ENCODE measurements at places on chromosomes 16 and 17.
A peak's percentile ranks its signal among the peaks of the same experiment; 100 is the strongest.

DNA sequence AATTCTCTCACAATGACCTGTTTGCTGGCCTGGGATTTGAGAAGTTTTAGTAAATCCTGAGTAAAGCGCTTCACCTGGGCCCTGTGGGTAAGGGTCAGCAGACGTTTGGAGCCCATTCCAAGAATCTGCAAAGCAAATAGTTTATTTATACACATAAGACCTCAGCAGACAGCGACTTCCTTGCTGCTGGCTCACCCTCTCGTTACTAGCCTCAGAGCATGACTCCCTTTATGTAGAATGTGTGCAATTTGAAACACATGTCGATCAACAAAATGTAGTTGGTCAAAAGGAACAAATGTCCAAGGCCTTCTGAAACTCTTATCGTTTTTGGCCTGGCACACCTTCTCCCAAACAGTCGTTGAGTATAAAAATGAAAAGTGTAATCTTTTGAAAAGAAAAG lies 31.3 kb downstream of the MARF1 start:
- DNase-seq, result no peak

DNA sequence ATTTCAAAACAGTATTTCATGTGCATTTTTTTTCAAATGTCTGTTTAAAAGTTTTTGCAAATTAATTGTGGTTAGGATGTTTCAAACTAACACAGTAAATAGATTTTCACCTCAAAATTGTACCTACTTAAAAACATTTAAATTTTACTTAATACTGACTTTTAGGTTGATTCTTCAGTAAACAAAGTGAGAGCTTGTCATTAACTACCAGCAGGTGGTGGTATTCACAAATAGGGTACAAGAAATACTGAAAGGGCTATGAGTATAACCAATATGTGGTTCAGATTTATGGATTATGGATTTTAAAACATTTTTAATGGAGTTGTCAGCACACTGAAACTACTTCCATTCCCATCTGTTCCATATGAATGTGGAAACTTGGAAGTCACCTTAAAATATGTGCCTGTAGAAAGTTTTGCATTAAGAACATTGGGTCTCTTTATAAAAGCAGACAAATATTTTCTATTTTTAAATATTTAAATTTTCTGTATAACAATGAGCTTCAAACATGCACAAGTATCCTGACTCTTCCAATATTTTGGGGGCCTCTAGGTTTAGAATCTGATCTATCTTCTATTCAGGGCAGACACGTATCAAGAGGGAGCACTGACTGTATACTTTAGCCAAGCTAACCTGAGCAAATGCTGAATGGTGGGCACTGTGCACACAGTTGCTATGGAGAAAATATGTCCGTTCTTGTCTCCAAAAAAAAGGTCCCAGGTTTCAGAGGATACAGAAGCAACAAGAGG lies 155.6 kb downstream of the SNX11 start:
- no peak for DNase-seq

DNA sequence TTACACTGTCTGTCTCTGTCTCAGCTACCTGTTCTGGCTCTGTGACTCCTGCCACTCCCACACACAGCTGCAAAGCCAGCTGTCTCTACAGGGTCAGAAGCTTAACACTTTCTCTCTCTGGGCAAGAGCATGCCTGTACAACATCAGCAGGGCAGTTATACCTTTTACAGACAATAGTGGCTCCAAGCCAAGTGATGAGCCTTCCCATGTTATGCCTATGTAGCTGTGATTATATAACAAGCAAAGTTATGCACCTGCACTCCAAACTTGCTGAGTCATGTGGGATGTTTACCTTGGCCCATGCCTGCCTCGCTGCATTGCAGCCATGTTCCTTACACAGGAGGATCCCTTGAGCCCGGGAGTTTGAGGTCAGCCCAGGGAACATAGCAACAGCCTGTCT lies 31.8 kb upstream of the APPBP2 start:
- no peak for DNase-seq

DNA sequence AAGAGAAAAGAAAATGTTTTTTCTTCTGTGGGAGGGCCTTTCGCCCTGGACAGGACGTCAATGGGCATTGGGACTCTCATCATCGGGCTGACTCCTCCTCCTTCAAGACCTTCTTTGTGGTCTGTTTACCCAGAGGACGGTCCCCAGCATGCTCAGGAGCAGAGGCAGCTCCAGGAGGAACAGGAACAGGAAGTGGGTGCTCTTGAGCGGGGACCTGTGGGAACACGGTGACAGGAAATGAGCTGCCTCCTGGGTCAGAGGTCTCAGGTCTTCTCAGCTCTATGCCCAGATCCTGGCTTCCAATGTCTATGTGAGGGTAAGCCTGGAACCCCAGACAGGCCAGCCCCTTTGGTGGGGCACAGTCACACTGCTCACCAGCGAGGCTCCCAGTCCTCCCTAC lies 12.2 kb downstream of the CD300LD start:
- DNase-seq, result no peak

DNA sequence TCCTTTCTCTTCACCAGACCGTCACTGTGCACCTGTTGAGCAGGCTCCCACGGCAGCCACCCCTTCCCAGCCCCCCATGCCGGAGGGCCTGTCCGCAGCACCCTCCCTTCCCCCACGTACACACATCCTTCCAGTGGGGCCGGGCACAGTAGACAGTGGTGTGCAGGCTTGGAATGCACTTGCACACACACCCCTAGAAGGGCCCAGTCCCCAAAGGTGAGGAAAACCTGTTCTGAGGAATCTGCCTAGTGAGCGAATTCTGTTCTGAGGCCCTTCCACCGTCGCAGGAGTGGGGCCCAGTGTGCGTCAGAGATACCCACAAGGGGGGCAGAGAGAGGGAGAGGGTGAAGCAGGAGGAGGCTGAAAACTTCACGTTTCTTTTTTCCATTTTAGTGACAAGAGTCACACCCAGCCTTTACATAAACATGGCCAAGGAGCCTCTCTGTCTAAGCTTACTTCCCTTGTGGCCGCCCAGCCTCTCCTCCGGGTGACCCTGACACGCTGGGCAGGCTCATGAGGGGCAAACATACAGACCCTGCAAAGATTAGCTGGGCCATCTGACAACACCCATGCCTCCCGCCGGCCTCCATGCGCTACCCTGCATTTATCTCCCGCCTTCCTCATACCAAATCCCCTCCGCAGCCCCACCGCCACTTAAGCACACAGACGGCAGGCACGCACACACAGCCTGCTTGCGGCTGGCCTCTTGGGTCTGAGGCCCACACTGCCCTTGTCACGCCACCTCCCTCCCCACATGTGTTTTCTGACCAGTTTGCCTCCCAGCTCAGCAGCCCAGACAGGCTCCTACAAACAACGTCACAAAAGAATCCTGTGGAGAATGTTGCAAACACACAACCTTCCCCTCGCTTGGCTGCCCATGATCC lies 1.8 kb downstream of the ZBTB4 start:
- peak; percentile 60 for DNase-seq

- DNase-seq, result no peak
Measured at GRCh38 chr16:86353948-86354347, 156.4 kb upstream of the FOXF1 start.

GRCh38 chr17:82938486-82938872 lies 98.7 kb upstream of the ZNF750 start:
- DNase-seq, result no peak

- DNase-seq, result peak; percentile 6
Measured at GRCh38 chr17:69960755-69961154, 114.3 kb upstream of the KCNJ16 start.

DNA sequence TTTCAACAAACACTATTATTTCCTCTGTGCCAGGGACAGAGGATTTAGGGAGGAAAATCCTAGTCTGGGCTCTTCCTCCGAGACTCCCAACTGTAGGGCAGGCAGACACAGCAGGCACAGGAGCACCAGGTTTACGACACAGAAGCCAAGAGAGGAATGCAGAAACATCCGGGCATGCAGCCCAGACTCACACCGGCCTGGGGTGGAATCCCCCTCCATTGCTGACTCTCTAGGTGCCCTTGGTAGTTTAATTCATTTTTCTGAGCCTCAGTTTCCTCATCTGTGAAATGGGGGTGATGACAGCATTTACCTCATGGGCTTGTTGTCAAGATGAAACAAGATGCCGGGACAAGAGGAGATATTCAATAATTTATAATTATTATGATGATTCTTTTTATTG lies 14.9 kb downstream of the CA4 start:
- no peak for DNase-seq

DNA sequence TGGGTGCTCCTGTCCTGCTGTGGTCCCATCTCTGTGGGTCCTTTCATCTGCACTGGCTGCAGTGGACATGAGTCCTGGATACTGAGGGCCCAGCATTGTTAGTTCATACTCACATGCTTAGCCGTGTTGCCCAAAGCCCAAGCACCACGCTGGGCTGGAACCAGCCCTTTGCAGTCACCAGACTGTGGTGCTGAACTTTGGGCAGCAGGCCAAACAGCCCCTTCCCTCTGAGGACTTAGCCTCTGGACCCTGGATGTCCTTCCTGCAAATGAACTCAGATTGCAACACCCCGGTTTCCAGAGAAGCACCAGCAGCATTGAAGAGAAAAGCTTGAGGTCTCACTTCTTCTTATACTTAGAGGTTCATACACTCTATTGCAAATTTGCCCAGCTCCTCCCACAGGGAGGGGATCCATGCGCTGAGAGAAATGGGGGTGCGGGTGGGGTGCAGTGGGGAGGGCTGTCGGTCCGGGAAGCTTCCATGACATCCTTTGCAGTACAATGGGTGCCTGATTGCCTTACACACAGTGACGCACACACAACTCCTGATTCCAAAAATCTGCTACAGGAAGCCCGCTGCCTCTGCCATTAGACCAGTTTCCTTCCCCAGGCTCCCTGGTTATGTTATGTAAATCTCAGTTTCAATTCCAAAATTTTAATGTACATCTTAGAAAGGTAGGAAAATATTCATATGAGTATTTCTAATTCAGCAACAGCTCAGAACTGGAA lies 65.8 kb downstream of the RGS9 start:
- no peak for DNase-seq

GRCh38 chr16:86447228-86447627 lies 63.1 kb upstream of the FOXF1 start:
- DNase-seq, result no peak

- DNase-seq, result no peak
Measured at GRCh38 chr16:3193221-3194212, 5.5 kb downstream of the OR1F1 start.

DNA sequence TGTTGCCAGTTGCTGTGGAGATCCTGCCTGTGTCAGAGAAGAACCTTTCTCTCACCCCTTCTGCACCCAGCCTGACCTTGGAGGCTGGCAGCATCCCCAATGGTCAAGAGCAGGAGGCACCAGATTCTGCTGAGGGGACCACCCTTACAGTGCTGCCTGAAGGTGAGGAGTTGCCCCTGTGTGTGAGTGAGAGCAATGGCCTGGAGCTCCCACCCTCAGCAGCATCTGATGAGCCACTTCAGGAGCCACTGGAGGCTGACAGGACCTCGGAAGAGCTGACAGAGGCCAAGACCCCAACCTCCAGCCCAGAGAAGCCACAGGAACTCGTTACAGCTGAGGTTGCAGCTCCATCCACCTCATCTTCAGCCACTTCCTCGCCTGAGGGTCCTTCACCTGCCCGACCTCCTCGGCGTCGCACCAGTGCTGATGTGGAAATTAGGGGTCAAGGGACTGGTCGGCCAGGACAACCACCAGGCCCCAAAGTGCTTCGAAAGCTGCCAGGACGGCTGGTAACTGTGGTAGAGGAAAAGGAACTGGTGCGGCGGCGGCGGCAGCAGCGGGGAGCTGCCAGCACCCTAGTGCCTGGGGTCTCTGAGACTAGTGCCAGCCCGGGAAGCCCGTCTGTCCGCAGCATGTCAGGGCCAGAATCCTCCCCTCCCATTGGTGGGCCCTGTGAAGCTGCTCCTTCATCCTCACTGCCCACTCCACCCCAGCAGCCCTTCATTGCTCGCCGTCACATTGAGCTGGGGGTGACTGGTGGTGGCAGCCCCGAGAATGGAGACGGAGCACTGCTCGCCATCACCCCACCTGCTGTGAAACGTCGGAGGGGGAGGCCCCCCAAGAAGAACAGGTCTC lies 10.2 kb upstream of the PHKG2 start:
- DNase-seq, result no peak

- no peak for DNase-seq
Measured at GRCh38 chr16:4123616-4124300, 7.5 kb upstream of the ADCY9 start.

DNA sequence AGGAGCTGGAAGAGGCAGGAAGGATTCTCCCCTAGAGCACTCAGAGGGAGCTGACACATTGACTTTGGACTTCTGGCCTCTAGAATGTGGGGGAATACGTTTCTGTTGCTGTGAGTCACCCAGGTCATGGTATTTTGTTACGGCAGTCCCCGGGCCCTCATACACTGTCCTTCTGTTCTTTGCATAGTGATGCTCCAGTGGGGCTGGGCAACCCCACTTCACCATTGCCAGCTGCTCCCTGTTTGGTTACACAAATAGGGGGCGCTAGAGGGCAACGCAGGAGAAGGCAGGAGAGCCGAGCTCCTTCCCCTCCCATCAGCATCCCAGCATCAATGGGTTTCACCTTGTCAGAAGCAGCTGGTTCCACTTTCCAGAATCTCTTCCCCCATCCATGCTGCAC lies 257.7 kb upstream of the FOXF1 start:
- no peak for DNase-seq

DNA sequence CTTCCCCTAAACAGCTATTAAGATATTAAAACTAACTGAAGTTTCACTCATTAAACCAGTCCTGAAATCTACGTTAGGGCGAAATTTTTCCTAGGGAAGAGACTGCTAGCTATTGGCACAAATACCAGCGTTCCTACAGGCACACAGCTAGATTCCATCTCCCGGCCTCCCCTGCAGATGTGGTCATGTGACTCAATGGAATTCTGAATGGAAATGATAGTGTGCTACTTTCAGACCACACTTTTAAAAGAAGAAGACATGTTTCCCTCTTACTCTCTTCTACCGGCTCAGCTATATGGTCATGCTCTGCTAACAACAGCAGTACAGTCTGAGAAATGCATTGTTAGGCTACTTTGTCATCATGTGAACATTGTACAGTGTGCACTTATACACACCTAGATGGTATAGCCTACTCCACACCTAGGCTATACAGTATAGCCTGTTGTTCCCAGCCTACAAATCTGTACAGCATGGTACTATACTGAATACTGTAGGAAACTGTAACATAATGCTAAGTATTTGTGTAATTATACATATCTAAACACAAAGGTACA lies 31.4 kb downstream of the OGFOD1 start:
- DNase-seq, result no peak

DNA sequence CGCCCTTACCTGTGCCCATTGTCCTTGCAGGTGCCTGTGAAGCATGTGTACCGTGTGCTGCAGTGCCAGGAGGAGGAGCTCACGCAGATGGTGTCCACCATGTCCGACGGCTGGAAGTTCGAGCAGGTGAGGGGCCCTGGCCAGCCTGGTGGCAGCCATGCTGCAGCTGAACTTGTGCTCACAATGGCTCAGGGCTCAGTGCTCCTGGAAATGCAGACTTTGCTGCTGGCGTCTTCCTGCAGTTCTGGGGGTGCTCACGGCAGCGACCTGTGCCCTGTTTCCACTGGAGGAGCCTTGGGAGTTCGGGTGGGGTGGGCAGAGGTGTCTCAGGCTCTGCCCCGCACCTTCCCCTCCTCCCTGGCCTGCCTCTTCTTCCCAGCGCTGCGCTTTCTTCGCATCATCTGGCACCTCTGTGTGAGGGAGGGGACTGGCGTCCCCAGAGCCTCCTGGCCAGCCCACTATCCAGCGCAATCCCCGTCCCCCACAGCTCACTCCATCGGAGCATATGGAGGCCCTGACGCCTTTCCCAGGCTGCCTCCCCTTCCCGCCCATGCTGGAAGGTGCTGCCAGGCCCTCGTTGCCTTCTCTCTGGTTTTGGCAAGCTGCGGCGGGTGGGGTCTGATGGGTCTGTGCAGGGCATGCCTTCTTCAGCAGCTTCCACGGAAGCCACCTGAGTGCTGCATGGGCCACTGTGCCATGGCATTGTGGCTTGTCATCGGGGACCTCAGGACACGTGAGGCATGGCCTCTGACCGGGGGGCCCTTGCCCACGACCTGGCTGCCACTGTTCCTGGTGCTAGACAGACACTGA lies 17.7 kb downstream of the KCTD5 start:
- no peak for DNase-seq
